Stimulated activated CD4-positive, alpha-beta T cell treated with anti-CD3 and anti-CD28 coated beads, Interleukin-1b, Interleukin-23, amount 100 ng/mL, for 1 hour (primary cell): ENCODE measurements at places on chromosomes 12 and 14.

- DNase-seq, result no peak
Observed at GRCh38 chr12:80068173-80068572, 31.2 kb upstream of the OTOGL start.

- DNase-seq, result no peak
Observed at GRCh38 chr14:34424488-34424887, 37.6 kb downstream of the SPTSSA start.

DNA sequence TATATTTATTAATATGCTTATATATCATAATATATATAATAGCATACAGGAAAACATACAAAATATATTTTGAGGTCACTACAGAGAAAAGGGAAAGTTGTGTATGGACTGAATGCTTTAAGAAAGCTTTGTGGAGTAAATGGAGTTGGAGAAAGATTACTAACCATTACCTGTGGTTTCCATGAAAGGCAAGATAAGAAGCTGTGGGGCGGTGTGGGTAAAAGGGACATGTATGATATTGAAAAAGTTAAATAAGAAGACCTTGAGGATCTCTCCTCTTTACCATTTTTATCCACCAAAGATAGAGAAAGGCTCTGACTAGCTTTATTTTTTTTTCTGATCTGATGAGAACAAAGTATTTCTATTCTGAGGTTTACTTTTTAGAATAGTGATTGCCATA is 404.4 kb downstream of the TRHDE start:
- DNase-seq, result no peak

DNA sequence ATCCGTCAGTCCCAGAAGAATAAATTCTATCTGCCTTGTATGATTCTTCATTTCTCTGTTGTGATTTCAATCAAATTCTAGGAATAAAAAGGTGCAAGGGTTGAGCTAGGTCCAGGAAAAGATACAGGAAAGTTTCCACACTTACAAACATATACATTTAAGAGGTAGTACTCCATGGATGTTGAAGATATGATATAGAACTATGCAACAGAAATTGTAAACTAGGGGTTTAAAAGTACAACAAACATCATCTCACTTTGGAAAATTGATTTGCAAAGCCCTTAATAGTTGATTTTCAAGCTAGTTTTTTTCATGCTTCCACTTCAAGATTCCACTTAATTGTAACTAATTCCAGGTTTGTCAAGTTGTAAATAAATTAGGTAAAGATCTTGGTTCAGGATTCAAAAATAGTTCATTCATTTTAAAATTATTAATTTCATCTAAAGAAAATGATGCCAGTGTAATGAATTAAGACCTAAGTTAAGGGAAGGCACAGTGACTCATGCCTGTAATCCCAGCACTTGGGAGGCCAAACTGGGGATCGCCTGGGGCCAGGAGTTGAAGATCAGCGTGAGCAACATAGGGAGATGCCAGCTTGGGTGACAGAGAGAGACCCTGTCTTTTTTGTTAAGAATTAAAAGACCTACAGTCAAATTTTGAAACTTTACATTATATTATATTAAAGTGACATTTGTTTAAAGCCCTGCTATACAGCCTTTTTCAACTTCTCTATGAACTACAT is at the start of gene OR6C70:
OR6C70 (minus strand) TSS at position 51 of the 742 bp plus-strand sequence; CDS start at position 51, 0 bp downstream.
- DNase-seq, result no peak

DNA sequence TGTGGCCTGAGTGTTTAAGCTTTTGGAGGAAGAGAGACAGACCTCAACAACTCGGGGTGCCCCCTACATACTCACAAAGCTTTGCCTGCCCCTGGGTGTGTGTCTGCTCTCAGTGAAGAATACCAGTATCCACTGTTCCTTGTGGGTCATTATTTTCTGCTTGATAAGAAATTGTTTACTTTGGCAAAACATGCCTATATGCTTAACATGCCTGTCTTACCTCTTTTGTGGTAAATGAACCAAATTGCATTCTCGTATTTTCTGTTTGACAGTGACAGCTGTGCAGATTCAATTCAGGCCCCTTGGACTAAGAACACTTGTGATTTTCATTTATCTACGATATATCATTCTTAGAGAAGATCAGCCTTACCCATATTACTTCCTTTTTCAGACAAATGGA is 50.6 kb upstream of the REP15 start:
- DNase-seq, result no peak

DNA sequence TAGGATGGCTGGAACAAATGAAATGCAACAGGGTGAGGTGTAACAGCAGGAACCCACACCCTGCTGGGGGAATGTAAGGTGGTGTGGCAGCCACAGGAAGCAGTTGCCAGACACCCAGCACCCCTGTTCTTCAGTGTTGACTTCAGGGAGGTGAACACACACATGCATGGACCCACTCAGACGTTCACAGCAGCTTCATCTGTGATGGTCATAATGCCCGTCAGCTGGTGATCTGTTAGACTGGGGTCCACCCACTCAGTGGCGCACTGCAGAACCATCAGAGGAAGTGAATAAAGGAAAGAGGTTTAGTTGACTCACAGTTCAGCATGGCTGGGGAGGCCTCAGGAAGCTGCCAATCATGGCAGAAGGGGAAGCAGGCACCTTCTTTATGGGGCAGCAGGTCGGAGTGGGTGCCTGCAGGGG is 22.7 kb upstream of the TEX22 start:
- DNase-seq, result no peak
